ENCODE measurements at places on chromosomes 5 and 9.

- DNase-seq, result no peak
These were observed 14.7 kb upstream of the PPIC start for GRCh38 chr5:123051206-123051605.

GRCh38 chr5:31825518-31826068 is 186.7 kb downstream of the PDZD2 start:
- peak; percentile 62 for DNase-seq

GRCh38 chr5:143402553-143403333 is 743 bp downstream of the NR3C1 start:
- DNase-seq, result peak; percentile 53

- no peak for DNase-seq
These were observed 21.0 kb upstream of the PTPRD start for GRCh38 chr9:10633785-10634184.

DNA sequence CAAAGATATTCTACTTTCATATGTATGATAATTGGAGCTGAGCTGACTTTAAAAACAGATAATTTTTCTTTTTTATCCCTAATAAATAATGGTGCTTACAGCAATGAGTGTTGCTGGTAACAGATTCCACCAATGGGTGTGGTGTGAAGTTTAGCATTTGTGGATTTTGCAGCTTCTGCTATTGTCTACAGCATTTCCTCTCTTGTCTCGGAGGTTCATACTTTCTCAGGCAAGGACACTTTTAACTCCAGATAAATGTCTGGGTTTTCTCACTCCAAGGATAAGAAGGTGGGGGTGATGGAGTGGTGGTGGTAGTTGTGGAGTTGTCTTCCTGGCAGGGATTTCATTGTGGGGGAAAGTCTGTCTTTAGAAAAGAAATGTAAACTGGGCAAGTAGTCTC is 120.0 kb upstream of the CDKN2B start:
- peak; percentile 53 for DNase-seq

DNA sequence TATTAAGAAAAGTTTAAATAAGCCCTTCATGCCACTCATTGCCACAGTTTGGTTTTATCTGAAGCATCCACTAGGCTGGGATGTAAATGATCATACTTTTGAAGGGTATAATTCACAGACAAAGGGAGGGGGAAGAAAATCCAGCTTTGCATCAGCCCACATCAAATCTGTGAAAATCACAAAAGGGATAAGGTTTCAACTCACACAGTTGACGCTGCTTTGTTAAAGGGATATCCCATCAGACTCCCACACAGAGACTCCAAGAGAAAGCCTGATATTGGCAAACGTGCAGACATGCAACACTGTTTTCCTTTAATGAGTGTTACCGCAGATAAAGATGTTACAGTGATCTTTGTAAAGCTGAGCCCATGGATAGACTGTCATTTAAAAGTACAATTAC is 602.9 kb downstream of the TLE1 start:
- no peak for DNase-seq
